Body of pancreas (tissue), 4 donors: ENCODE measurements at places on chromosomes 7 and 10. TPM values are rescaled to one million over a fixed set of nuclear protein-coding genes. Genes with fewer than 3 reads are reported as not detected.

CALCR gene
- total RNA-seq, result not detected

CARD11 gene
- 2.0 TPM for total RNA-seq

GRCh38 chr10:22042557-22043326, 39.2 kb upstream of the DNAJC1 start:
- peak; percentile 15 for DNase-seq

DNA sequence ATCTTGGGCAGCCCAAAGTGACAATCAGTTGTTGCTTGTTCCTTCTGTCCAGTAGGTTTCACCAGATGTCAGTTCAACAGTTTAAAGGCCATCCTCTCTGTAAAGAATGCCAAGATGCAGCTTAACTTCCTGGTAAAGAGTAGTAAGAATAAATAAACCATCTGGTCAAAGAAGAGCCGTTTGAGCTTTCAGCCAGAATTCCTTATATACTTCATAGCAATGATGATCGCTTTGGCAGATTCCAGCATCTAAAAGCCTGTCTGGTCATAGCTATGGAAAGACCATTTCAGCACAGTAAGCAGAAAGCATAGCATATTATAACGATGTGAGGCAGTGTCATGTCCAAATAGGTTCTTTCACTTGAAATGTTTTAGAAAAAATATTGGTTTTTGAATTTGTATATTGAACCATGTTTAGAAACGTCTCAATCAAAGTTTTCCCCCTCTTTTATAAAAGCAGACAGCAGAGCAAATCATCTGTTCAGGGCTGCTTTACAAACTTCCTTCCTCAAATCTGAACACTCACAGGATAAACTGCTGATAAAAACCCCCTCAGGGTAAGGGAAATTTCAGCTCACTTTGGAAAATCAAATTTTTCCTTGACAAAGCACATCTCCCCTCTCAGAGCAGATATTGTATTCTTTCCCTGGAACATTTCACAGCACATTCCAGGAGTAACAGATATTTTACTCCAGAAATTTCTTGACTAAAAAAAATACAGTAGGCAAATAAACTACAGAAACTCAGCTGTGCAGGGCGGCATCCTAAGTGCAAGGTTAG, 184.1 kb downstream of the NOC3L start:
- no peak for DNase-seq

DNA sequence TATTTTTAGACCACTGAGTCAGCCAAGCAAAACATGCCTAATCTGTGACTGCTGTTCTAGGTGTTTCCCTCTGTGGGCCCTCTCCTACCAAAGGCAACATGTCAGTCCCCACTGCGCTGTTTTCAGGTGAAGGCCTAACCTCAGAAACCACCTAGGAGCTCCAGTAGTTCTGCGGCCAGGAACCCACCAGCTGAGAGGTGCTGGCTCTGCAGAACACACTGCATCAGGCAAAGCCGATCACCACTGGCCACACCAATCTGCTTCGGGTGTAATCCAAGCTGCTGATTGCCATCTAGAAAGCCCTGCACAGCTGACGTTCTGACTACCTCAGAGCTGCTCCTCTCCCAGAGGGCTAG, 14.9 kb downstream of the CAMK2G start:
- no peak for DNase-seq

GRCh38 chr10:15182540-15183207, 14.2 kb upstream of the NMT2 start:
- no peak for DNase-seq

AKR1C2 gene
- 5.6 TPM for total RNA-seq

CFAP58 gene
- total RNA-seq, result not detected

- DNase-seq, result no peak
These were observed 8.6 kb downstream of the STAM start for GRCh38 chr10:17652585-17652984.

GRCh38 chr10:44963772-44964633, 4.4 kb downstream of the RASSF4 start:
- DNase-seq, result peak; percentile 68

MKX gene
- total RNA-seq, result 0.33 TPM

DNA sequence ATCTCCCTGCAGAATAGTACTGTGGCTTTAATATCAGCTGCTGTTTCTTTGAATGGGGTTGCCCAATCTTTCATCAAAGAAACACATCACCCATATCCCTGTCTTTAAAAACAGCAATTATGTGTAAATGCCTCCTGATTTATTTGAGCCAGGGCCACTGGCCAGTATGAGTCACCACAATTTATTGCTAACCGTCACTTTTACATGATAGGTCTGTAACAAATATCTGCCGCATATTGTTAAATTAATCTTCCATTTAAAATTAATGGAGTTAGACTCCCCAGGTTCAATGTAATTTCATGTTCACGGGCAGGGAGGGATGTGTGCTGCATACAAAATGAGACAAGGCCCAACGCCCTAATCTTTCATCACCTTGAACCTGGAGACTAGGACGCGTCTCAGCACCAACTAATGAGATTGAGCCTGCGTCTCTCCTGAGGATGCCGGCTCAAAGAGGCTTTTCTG, 673.4 kb downstream of the AUTS2 start:
- DNase-seq, result no peak

DNA sequence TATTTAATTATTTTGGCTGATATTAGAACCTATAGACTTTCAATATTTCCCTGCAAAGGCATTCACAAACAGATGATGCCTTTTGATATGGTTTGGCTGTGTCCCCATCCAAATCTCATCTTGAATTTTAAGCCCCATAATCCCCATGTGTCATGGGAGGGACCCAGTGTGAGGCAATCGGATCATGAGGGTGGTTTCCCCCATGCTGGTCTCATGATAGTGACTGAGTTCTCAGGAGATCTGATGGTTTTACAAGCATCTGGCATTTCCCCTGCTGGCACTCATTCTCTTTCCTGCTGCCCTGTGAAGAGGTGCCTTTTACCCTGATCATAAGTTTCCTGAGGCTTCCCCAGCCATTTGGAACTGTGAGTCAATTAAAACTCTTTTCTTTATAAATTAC, 9.3 kb upstream of the PNLIPRP3 start:
- DNase-seq, result no peak

ADRA2A gene
- total RNA-seq, result 25.4 TPM

- peak; percentile 40 for DNase-seq
These were observed 23.9 kb upstream of the LEP start for GRCh38 chr7:128217030-128217805.

DNA sequence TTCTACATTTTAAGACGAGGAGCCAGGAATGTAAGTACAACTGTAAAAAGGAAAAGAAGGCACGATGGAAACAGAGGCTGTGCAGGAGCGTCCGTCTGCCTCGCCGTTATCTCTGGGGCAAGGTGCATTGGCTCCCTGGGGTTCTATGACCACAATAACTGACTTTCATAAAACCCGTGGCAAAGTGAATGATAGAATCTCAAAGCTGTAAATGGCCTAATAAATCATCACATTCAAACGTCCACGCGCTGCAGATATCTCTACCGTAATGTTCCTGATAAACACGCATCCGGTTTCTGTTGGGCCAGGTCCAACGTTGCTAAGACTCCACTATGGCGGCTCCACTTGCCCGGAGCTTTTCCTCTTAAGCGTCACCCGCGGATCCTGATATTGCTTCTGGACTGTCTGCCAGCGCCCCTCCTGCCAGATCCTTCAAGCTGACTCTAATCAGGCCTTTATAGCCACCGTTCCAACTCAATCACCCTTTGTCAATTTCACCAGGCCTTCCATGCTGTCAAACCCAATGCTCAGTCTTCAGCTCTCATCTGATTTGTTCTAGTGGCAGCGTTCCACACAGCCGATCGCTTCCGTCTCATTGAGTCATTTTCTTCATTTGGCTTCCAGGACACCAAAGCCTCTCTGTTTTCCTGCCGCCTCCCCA, 265.6 kb upstream of the FOXK1 start:
- peak; percentile 44 for DNase-seq

DNA sequence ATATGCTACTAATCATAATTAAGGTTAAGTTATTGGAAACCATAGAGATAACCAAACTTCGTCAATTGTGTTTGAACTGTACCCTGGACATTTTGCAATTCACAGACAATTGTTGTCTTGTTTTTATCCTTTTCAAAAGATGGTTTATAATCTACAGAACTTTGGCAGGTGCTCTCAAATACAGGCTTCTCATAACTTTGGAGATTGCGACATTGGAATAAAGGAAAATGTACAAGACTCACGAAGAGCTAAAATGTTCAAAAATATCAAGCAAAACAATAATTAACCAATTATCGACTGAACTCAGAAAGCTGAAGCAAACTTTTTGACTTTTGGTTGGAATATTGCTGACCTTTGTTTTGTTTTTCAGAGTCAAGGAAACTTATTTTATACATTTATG, 88.4 kb upstream of the GPR22 start:
- DNase-seq, result no peak

DNA sequence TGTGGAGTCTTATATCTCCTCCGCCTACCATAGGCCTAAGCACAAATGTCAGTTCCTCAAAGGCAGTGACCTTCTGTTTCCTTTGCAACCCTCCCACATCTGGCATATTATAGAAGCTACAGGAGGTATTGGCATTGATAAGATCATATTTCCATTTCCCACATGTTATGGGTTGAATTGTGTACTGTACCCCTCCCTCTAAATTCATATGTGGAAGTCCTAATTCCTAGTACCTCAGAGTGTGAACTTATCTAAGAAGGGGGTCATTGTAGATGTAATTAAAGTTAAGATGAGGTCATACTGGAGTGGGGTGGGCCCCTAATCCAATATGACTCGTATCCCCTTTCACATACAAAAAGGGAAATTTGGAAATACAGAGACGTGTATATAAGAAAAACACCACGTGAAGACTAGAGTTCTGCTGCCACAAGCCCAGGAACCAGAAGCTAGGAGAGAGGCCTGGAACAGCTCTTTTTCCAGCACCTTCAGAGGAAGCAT, 6.1 kb upstream of the LAMB4 start:
- DNase-seq, result no peak

DNA sequence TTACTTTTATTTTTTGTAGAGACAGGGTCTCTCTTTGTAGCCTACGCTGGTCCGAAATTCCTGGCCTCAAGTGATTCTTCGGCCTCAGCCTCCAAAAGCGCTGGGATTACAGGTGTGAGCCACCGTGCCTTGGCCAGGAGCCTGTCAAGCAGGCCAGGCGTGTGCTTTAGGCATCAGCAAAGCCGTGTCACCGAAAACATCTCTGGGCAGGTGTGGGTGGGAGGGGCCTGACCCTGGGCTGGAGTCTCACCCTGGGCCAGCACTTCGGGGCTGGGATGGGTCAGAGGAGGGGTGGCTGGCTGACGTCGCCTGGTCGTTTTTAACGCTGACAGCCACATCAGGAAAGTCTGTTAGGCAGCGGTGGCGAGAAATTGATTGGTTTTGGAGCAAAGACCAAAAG, 80.9 kb downstream of the UNCX start:
- no peak for DNase-seq

AS3MT gene
- 4.7 TPM for total RNA-seq

EBLN1 gene
- total RNA-seq, result not detected

DNA sequence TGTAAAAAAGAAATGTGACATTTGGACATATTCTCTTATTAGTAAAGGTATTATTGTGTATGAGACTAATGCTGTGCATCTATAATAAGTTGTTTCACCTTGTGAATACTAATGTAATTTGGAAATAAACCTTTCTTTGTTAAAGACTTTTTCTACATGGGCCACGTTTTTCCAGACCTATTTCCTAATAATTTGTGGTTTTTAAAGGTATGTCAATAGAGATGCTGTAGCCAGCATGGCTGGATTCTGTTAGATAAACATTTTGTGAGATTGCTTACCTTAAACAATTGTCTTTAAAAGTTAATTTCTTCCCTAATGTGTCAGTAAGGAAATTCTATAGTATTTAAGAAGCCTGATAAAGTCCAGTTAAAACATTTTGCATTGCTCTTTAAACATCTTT, 56.0 kb downstream of the KAT6B start:
- no peak for DNase-seq

DNA sequence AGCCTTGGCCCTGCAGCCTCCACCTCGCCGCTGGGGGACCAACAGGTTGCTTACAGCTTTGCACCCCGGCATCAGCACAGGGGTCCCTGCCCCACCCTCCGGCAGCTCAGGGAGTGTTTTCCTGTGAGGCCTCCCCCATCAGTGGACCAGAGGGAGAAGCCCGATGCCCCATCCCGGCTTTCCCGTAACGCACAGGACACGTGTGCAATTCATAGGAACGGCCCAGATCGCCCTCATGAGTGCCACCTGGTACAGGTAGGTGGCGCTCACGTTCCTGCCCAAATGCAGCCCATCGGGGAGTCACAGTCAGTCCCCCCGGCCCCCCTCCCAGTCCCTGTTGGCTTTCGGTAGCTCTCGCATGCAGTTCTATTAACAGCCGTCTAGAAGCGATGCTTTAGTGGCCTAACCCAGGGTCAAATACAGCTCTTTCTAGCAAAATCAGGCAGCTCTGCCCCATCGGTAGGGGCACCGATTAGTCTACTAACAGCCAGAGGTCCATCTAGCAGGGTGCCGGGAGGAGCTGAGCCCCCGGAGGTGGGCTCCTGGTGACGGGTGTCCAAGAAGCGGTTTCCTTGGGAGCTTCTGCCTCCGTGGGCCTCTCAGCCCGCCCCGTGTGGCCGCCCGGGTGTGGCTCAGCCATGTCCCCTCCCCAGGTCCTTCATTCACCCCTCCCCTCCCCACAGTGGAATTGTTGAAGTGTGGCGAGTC, 48.4 kb upstream of the GTF2IRD1 start:
- DNase-seq, result no peak

DNA sequence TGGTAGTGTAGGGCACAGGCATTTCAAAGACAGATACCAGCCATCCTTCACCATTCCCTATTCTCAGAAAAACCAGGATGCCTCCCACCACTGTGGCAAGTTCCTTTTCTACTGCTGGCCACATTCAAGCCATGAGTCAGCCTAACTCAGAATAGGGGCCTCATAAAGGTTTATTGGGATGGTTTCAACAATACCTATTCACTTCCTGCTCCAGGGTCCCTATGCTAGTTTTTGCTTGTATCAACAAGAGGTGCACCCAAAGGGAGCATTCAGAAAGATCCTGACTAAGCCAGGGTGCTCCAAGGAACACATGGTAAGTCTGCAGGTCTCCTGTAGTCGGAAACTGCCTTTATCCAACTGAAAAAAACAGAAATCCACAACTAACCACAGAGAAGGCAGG, 76.9 kb upstream of the EGR2 start:
- DNase-seq, result no peak

SVOPL gene
- not detected for total RNA-seq

GRCh38 chr7:12235970-12236369, 24.9 kb downstream of the TMEM106B start:
- no peak for DNase-seq

CFAP46 gene
- 0.33 TPM for total RNA-seq

DNA sequence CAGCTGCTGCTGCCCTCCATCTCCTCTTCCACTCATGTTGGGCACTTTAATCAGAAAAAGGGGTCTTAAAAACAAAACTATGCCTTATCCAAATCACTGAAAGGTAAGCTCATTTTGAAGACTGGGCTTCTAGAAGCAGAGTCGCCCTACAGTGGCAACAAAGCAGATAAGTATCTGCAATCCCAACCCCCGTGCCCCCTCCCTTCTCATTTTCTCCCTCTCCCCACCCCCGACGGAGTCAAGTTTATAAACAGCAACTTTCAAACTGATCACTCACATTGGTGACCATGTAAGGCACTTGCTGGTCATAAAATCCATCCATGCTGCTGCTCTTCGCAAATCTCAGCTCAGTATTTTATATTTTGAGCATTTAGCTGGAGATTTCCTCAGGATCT, 738 bp downstream of the ETV1 start:
- no peak for DNase-seq

SPAM1 gene
- total RNA-seq, result not detected

- DNase-seq, result peak; percentile 49
These were observed 1.2 kb downstream of the MARCHF5 start for GRCh38 chr10:92291921-92292845.

DPP6 gene
- total RNA-seq, result 1.8 TPM

- no peak for DNase-seq
These were observed 17.3 kb downstream of the TLL2 start for GRCh38 chr10:96496281-96496925.

ERVW-1 gene
- total RNA-seq, result not detected

SPOCK2 gene
- total RNA-seq, result 7.3 TPM

FANK1 gene
- 7.3 TPM for total RNA-seq
